KBM-7 (cell line): ENCODE measurements at places on chromosomes 7 and 10.

GRCh38 chr7:90290244-90291113, 30.6 kb downstream of the FAM237B start:
- no peak for DNase-seq

GRCh38 chr7:126803060-126803665, 449.6 kb downstream of the GRM8 start:
- peak; percentile 63 for DNase-seq

DNA sequence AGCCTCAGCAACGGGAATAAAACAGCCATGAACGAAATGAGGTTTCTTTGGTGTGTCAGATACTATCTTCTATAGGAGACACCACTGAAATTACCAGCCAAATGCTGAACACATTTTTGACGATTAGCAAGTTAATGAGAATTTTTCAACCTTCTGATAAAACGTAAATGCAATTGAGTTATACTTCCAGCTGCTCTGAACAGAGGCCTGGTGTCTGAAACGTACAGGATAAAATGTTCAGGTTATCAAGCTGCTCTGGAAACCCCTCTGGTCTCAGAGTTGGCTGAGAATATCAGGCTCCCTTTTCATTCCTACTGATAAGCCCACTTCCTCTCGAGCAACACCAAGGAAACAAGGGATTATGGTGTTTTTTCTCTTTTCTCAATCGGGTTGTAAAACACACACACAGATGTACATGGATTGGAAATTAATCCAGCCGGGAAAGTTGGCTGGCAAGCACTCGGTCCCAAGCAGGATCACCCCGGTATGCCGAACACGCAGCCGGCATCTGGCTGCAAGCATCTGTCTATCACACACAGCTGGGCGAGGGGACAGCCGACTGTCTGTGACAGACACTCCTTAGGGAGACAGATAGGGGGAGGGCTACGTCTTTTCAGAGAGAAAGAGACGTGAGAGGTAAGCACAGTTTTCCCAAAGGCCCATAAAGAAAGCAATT, 171.8 kb downstream of the PRKAG2 start:
- DNase-seq: no peak

GRCh38 chr10:103632247-103632642, 138.7 kb downstream of the NEURL1 start:
- DNase-seq: no peak

DNA sequence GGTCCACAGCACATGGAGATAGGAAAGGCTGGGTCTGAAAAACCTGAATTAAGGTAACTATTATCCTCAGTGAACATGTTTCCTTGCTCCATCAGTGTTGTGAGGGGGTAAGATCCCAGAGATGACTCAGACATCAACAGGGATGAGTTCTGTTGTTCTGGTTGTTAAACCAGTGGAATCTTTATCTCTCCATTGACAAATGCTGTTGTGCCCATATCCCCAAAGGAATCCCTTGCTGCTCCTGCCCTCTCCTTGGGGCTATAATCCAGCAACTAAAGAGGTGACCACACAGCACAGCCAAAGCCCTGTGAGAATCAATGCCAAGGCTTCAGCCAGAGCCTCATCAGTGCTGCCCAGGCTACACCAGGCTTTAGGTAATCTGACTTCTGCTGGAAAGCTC, 113.4 kb downstream of the JAZF1 start:
- no peak for DNase-seq

GRCh38 chr7:114084002-114084471, 165.2 kb upstream of the PPP1R3A start:
- peak; percentile 34 for DNase-seq

GRCh38 chr10:73734796-73735305, 9.3 kb upstream of the SEC24C start:
- DNase-seq: no peak

DNA sequence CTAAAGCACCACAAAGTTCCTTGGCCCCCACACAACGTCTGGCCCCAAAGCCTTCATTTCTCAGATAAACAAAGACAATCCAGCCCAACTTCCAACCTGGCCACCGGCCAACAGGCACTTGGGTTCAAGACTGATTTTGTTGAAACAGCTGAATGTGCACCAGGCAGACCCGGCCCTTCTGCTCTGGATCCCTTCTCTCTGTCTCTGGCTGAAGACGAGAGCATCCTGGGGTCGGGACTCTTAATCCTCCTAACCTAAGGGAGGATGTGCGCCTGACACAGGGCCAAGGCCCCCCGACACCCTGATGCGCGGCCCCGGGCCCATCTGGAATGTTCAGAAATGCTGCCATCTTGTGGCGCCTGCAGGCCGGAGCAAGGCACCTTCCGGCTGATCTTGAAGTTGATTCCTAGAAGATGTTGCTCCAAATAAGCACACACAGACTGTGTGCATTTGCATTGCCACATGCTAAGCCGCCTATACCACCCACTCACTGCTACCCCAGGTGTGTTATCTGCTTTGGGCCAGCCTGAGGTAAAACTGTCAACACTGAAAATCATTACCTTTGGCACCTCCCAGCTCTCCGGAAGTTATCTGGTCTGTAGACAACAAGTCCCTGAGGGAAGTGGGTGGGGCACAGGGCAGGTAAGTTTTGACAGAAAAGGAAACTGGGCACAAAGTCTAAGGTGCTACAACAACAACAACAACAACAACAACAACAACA, 98.4 kb upstream of the HABP2 start:
- peak; percentile 41 for DNase-seq

DNA sequence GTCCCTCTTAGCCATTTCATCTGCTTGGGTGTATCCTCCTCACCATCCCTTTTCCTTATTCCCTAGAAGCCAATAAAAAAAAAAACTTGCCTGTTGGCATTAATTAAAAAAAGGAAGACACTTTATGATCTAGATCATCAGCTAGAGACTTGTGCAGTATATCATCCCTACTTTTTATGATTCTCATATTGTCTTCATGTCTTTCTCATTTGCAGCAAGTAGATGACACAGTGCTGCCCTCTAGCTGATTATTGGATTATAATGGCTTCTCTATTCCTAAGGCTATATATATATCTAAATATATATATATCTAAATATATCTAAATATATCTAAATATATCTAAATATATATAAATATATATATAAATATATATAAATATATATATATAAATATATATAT, 272.4 kb upstream of the LRGUK start:
- DNase-seq: peak; percentile 21
